ENCODE measurements at places on chromosomes 4 and X. TPM values are rescaled to one million over a fixed set of nuclear protein-coding genes. Genes with fewer than 3 reads are reported as not detected.

Gene CSAG3
- not detected for total RNA-seq

DNA sequence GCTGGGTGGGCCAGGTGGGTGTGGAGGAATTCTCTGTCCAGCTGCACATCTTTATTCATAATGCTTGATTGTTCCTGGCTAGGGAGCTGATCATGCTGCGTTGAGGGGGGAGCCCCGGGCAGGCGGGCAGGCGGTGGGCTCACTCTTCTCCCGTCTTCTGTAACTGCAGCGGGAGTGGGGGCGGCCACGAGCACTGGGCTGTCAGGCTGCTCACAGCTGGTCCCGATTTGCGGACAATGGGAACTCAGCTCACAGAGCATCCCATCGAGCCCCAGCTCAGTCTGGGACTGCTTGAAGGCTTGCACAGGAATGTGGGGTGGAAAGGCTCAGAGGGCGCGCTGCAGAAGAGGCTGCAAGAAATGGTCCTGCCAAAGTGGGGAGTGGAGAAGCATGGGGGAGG lies 63.8 kb downstream of the EFNB1 start:
- H3K27ac ChIP-seq, result no peak overlapping the region
- H3K27me3 ChIP-seq, result no peaks in the 10 kb centered on the region
- no peak overlapping the region for H3K4me3 ChIP-seq
- no peaks in the 10 kb centered on the region for H3K36me3 ChIP-seq

- H3K27me3 ChIP-seq, result no peaks in the 10 kb centered on the region
- H3K4me1 ChIP-seq, result no peaks in the 10 kb centered on the region
- no peak overlapping the region for H3K27ac ChIP-seq
These were observed 16.5 kb downstream of the TRAPPC2 start for GRCh38 chrX:13717700-13718472.

Gene CC2D2A
- total RNA-seq, result 6.5 TPM

Gene TRMT10A
- total RNA-seq, result 12.6 TPM

- H3K27ac ChIP-seq, result no peak overlapping the region
- peaks cover 17% of the 10 kb centered on the region for H3K27me3 ChIP-seq
- no peaks in the 10 kb centered on the region for H3K36me3 ChIP-seq
- H3K4me3 ChIP-seq, result peak overlapping the region; percentile 50
These were observed 1.1 kb upstream of the NSG1 start for GRCh38 chr4:4385729-4386295.

GRCh38 chr4:27678027-27678426 lies 817.4 kb downstream of the STIM2 start:
- DNase-seq, result no peak
- no peak overlapping the region for H3K4me3 ChIP-seq
- H3K27ac ChIP-seq, result no peak overlapping the region

DNA sequence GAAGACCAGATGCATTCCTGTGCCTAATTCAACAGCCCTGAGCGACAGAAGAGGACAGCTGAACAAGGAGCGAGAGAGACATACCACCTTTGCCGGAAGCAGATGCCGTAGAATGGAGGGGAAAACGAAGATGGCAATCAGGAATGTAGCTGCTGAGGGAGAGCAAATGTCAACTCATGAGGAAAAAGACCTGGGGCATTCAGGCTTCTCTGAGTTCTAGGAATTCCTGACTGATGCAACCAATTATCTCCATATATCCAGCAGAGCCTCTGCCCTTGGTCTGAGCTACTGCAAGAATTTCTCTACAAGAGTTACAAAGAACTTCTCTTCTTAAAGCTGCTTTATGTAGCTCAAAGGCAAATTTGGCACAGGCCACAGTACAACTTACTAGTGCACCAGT lies 40.5 kb upstream of the INPP4B start:
- no peaks in the 10 kb centered on the region for H3K4me1 ChIP-seq
- DNase-seq, result no peak
- H3K27me3 ChIP-seq, result no peaks in the 10 kb centered on the region
- H3K27ac ChIP-seq, result no peak overlapping the region
- H3K36me3 ChIP-seq, result no peaks in the 10 kb centered on the region
- no peak overlapping the region for H3K4me3 ChIP-seq

GRCh38 chrX:41397768-41398167 lies 49.4 kb upstream of the NYX start:
- no peak overlapping the region for H3K27ac ChIP-seq
- no peaks in the 10 kb centered on the region for H3K27me3 ChIP-seq
- H3K4me3 ChIP-seq, result no peak overlapping the region
- DNase-seq, result no peak
- peaks cover 6% of the 10 kb centered on the region for H3K4me1 ChIP-seq

GRCh38 chr4:55546506-55546755 lies 278 bp downstream of the CLOCK start:
- peak overlapping the region; percentile 78 for H3K4me3 ChIP-seq
- DNase-seq, result no peak
- no peaks in the 10 kb centered on the region for H3K36me3 ChIP-seq
- H3K27ac ChIP-seq, result peak overlapping the region; percentile 98
- no peaks in the 10 kb centered on the region for H3K27me3 ChIP-seq

GRCh38 chr4:8029689-8030088 lies 90.0 kb upstream of the AFAP1 start:
- H3K27me3 ChIP-seq, result peaks cover 4% of the 10 kb centered on the region
- H3K4me1 ChIP-seq, result peaks cover 6% of the 10 kb centered on the region
- no peaks in the 10 kb centered on the region for H3K36me3 ChIP-seq
- no peak overlapping the region for H3K4me3 ChIP-seq

Gene PSAPL1
- 0.02 TPM for total RNA-seq

Gene NLGN4X
- not detected for total RNA-seq

- H3K4me1 ChIP-seq, result peaks cover 25% of the 10 kb centered on the region
- no peaks in the 10 kb centered on the region for H3K36me3 ChIP-seq
- H3K27ac ChIP-seq, result no peak overlapping the region
- no peak overlapping the region for H3K4me3 ChIP-seq
- no peaks in the 10 kb centered on the region for H3K27me3 ChIP-seq
These were observed 133.6 kb upstream of the S100G start for GRCh38 chrX:16516232-16516876.

- no peak for DNase-seq
- no peaks in the 10 kb centered on the region for H3K4me1 ChIP-seq
- no peak overlapping the region for H3K27ac ChIP-seq
- H3K4me3 ChIP-seq, result no peak overlapping the region
- no peaks in the 10 kb centered on the region for H3K27me3 ChIP-seq
These were observed 223.0 kb upstream of the EPHA5 start for GRCh38 chr4:65893271-65893670.

DNA sequence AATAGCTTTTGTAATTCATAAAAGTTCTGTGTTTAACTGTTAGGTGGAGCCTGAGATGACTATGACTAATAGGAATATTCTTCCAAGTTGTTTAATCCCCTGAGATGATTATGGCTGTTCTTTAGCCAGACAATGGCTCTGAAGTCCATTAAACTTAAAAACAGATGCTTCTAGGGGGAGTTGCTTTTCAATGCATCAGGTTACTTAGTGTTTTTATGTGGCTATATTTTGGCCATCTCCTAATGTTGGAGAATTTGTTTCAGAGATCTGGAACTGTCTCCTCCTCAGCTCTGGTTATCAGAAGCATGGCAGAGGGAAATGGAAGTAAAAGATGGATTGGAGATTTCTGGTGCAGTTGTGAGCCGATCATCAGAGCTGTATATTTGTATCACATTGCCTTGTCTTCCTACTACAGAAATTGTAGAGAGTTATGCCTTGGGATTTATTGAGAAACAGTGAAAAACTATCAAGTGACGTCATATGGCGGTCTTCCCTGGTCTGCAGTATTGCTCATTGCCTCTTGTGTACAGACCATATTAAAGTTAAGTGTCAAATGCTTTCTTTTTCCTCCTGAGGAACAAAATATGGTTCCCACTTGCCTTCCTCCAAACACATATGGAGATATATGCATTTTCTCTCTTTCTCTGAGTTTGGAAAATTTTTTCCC lies 29.8 kb downstream of the SGMS2 start:
- no peak for DNase-seq
- no peaks in the 10 kb centered on the region for H3K36me3 ChIP-seq
- no peaks in the 10 kb centered on the region for H3K4me1 ChIP-seq
- H3K27me3 ChIP-seq, result no peaks in the 10 kb centered on the region
- H3K27ac ChIP-seq, result no peak overlapping the region

GRCh38 chr4:68361146-68361589 lies 11.3 kb upstream of the YTHDC1 start:
- peak; percentile 76 for DNase-seq
- peaks cover 21% of the 10 kb centered on the region for H3K4me1 ChIP-seq
- no peaks in the 10 kb centered on the region for H3K27me3 ChIP-seq
- no peaks in the 10 kb centered on the region for H3K36me3 ChIP-seq

GRCh38 chrX:9081271-9081670 lies 47.3 kb upstream of the FAM9B start:
- DNase-seq, result no peak
- no peaks in the 10 kb centered on the region for H3K4me1 ChIP-seq
- no peaks in the 10 kb centered on the region for H3K27me3 ChIP-seq
- no peak overlapping the region for H3K27ac ChIP-seq
- no peaks in the 10 kb centered on the region for H3K36me3 ChIP-seq

Gene PPM1K
- total RNA-seq, result 23.3 TPM

DNA sequence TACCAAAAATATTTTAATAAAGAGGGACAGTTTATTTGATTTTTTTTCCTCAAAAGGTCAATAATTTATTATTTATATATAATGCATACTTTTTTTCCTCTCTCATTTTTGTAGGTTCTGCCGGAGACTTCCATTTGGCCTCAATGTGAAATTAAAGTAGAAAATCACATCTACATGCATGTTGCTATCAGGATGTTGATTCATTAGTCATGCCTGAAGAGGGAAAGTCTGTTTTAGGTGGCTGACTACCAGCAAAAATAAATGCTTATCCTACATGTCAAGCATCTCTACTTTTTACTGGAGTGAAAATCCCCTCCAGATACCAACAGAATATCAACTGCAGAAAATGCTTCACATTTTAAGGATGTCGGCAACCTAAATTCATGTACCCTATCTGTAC lies 41.5 kb downstream of the KIAA0232 start:
- no peak overlapping the region for H3K27ac ChIP-seq
- peaks cover 13% of the 10 kb centered on the region for H3K36me3 ChIP-seq
- H3K4me1 ChIP-seq, result no peaks in the 10 kb centered on the region
- DNase-seq, result no peak
- H3K27me3 ChIP-seq, result no peaks in the 10 kb centered on the region

Gene SPCS3
- 47.2 TPM for total RNA-seq

Gene ZDHHC15
- not detected for total RNA-seq

Gene TRAM1L1
- total RNA-seq, result 0.36 TPM

DNA sequence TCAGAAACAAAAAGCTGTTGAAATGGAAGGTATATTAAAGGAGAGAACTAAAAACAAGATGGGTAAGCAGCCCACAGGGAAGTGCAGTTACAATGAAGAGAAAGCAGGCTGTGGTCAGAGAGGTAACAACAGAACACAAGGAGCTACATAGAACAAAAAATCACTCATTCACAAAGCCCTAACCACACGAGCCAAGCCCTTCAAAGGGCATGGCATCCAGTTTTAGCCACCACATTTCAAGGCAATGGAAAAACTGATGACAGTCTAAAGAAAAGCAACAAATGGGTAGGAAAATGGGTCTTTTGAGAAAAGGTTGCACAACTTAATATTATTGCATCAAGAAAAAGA lies 37.5 kb downstream of the KDR start:
- H3K36me3 ChIP-seq, result no peaks in the 10 kb centered on the region
- no peak overlapping the region for H3K4me3 ChIP-seq
- H3K4me1 ChIP-seq, result no peaks in the 10 kb centered on the region
- no peak for DNase-seq
- H3K27ac ChIP-seq, result no peak overlapping the region
- no peaks in the 10 kb centered on the region for H3K27me3 ChIP-seq

GRCh38 chr4:66681962-66682361 lies 863.3 kb downstream of the CENPC start:
- H3K27me3 ChIP-seq, result no peaks in the 10 kb centered on the region
- no peaks in the 10 kb centered on the region for H3K4me1 ChIP-seq
- DNase-seq, result no peak
- no peak overlapping the region for H3K4me3 ChIP-seq
- H3K36me3 ChIP-seq, result no peaks in the 10 kb centered on the region
- no peak overlapping the region for H3K27ac ChIP-seq

GRCh38 chrX:67612231-67612630 lies 68.4 kb downstream of the AR start:
- no peaks in the 10 kb centered on the region for H3K4me1 ChIP-seq
- no peaks in the 10 kb centered on the region for H3K36me3 ChIP-seq
- no peak overlapping the region for H3K4me3 ChIP-seq
- no peak for DNase-seq

DNA sequence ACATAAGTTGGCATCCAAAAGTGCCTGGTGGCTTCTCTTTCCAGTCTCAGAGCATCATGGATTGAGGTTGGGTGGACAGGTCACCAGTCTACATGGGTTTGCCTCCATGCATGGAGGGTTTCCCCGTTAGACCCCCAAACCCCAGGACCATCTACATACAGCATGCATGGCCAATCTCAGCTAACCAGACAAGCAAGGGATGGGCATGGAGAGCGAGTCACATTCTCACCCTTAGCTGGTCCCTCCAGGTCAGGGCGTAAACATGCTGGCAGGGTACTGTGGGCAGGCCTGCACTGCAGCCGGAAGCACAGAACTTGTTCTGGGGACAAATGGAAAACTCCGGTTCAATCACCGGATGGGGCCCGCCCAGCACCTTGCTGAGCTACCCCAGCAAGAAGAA lies 37.3 kb downstream of the HCCS start:
- DNase-seq, result no peak
- no peak overlapping the region for H3K4me3 ChIP-seq
- no peak overlapping the region for H3K27ac ChIP-seq

GRCh38 chr4:123661080-123661737 lies 264.6 kb downstream of the SPRY1 start:
- no peak overlapping the region for H3K4me3 ChIP-seq
- peaks cover 30% of the 10 kb centered on the region for H3K4me1 ChIP-seq

Gene MBNL3
- 367 TPM for total RNA-seq

GRCh38 chr4:140884431-140885058 lies 128.4 kb upstream of the TBC1D9 start:
- no peak overlapping the region for H3K27ac ChIP-seq
- H3K36me3 ChIP-seq, result no peaks in the 10 kb centered on the region
- H3K4me1 ChIP-seq, result peaks cover 7% of the 10 kb centered on the region

DNA sequence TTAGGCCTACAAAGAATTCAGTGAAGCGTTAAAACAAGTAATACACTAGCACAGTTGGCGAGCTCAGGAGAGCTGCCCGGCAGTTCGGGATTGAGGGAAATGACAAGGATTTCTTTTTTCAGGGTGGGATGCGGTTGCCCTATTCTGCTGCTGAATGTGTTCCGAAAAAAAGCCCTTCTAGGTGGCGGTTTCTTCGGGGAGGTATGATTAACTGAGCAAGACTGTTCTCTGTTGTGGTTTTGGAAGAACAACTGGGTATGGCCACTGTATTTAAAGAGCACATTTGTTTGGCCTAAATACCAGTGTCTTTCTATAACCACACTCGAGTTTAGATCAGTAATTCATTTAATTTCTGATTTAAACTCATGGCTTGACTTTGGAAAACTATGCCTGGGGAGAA lies 459.7 kb upstream of the FAT1 start:
- H3K4me1 ChIP-seq, result peaks cover 10% of the 10 kb centered on the region
- H3K27ac ChIP-seq, result no peak overlapping the region
- DNase-seq, result no peak
- H3K27me3 ChIP-seq, result no peaks in the 10 kb centered on the region
- H3K36me3 ChIP-seq, result no peaks in the 10 kb centered on the region

Gene SLC6A14
- total RNA-seq, result 43.2 TPM
